ENCODE measurements at places on chromosomes 2 and 18.

DNA sequence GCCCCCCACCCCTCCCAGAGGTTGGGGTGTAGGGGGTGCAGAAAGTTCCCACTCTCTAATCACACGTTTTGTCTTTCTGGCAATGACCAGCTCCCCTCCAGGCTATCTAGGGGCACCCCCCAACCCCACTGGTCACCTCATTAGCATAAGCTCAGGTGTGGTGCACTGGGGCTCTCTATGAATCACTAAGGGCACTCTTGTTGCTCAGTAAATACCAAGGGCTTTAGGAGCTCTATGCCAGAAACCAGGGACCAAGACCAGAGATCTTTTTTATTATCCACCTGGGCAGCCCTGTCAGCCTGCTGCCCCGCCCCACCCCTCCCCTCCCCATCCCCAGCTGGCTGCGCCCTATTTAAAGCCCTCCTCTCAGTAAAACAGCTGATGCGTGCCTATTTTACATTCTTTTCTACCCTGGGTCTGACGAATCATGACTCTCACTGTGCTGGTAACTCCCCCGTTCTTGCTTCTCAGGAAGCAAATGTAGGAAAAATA lies 24.3 kb downstream of the NCK2 start:
- no peak for DNase-seq

GRCh38 chr2:207498427-207498826 lies 31.3 kb upstream of the CREB1 start:
- no peak for DNase-seq

- DNase-seq: no peak
These were observed 163.1 kb downstream of the BABAM2 start for GRCh38 chr2:28053597-28053996.

DNA sequence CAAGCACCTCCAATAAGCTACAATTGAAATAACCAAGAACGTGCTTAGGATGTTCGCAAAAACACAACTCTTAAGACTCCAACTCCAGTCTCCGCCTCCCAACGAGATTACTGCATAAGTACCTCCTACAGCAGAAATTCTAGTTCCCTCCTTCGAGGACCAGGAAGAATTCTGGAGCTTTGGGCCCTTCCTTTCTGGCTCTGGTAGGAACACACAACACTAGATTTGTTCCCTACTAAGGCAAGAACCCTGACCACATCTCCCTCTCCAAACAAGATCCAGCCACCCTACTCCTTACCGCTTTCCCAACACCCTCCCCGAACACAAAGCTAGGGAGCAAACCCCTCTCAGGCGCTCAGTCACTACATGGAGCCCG lies 721 bp downstream of the ADAM17 start:
- DNase-seq: no peak

- DNase-seq: no peak
These were observed 79.3 kb downstream of the CEP192 start for GRCh38 chr18:13070460-13070859.

DNA sequence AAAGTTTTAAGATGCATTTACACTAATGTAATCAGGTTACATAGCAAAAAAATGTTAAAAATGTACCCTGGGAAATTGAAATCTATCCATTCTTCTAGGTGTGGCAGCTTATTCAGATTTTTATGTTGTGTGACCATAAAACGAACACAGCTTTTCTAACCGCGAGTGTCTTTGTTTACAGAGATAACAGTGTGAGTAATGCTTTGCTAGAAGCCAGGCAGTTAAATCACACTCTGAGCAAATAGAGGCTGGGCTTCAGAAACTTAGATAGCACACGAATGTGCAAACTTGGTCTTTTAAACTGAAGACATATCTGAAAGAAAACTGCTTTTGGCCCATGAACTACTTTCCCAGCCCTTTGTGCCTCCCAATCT lies 116.1 kb downstream of the SPTBN1 start:
- no peak for DNase-seq

- no peak for DNase-seq
These were observed 39.9 kb downstream of the SMAD4 start for GRCh38 chr18:51069885-51070284.

GRCh38 chr18:31162825-31163435 lies at the start of gene DSC1:
Gene DSC1 (minus strand): TSS chr18:31162856. CDS start chr18:31162594, 262 bp downstream.
- DNase-seq: no peak

GRCh38 chr2:10083692-10084211 lies 3.5 kb upstream of the CYS1 start:
- no peak for DNase-seq

DNA sequence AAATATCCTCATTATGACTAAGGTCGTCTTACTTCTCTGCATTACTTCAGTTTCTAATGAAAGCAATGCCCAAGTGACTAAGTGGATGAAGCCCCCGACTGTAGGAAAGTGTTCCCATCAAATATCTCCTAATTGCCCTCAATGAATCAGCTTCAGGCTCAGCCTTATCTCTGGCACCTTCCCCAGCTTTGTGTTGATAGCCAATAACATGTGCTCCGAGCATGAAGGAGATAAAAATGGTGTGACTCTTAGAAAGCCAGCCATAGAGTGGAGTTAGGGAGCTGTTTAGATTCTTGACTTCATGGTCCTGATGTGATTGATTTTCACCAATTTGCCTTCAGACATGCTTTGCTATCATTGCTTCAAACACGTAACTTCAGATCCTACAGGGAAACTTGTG lies 339.2 kb upstream of the NRP2 start:
- DNase-seq: no peak

DNA sequence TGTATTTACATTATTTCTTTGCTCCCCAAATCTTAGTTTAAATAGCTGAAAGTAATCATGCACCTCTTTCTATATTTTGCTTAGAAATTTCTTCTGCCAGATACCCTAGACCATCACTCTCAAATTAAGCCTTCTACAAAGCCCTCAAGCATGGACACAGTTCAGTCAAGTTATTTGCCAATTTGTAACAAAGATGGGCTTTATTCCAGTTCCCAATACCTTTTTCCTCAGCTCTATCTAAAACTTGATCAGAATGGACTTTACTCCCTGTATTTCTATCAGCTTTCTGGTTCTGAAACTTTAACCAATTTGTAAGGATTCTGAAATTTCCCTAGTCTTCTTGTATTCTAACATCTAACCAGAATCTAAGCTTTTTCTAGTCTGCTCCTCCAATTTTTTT lies 56.6 kb downstream of the SYT4 start:
- DNase-seq: no peak

GRCh38 chr18:76397631-76398030 lies 97.4 kb downstream of the ZNF516 start:
- no peak for DNase-seq

GRCh38 chr2:13758412-13758811 lies 874.1 kb upstream of the LRATD1 start:
- no peak for DNase-seq

GRCh38 chr18:13973061-13973575 lies 57.8 kb upstream of the MC2R start:
- no peak for DNase-seq

DNA sequence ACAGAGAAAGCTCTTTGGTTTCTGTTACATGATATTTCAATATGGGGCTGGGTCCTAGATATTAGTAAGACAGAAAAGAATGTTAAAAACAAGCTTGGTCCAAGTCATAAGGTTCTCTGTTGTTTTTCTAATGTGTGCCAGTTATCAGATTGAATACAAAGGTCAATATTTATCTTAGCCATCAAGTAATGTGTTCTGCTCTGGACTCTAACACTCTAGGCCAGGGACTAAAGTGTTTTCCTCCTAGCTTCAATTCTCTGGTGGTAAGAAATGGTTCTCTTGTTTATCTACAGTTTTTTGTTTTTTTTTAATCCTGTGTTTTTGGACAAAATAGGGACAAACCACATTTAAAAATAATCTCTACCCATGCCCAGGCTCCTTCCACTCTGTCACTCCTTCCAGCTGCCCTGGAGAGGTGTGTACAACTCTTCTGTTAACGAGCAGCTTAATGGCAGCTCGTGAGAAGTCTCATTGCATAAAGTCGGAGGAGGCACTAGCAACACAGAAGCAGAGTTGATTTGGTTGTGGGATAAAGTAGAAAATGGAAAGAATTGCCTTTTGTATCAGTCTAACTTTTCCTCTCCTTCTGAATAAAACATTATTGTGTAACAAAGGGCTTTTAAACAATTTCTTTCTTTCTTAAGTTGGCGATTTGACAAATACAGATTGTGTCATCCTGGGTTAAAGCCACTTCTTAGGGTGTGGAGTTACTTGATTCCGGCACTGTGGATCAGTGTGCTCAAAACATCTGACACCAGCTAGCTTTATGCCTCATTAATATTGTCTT lies 8.0 kb upstream of the SESTD1 start:
- DNase-seq: no peak

DNA sequence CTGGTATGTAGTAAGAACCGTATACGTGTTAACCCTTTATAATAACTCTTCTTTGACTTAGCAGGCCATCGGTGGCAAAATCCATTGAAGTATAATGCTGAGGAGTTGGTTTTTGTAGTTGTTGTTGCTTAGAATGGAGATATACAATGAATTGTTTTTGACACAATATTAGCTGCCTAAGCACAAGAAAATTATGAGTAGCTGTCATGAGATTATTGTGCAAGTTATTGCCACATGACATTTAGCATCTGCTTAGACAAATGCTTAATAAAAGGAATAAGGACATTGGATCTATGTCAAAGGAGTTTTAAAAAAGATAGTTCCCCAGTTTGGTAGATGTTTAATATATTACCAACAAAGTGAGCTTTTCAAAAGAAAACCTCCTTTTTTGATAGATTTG lies 59.9 kb downstream of the ABCB11 start:
- DNase-seq: no peak

GRCh38 chr2:128195435-128195984 lies 104.5 kb downstream of the UGGT1 start:
- no peak for DNase-seq

DNA sequence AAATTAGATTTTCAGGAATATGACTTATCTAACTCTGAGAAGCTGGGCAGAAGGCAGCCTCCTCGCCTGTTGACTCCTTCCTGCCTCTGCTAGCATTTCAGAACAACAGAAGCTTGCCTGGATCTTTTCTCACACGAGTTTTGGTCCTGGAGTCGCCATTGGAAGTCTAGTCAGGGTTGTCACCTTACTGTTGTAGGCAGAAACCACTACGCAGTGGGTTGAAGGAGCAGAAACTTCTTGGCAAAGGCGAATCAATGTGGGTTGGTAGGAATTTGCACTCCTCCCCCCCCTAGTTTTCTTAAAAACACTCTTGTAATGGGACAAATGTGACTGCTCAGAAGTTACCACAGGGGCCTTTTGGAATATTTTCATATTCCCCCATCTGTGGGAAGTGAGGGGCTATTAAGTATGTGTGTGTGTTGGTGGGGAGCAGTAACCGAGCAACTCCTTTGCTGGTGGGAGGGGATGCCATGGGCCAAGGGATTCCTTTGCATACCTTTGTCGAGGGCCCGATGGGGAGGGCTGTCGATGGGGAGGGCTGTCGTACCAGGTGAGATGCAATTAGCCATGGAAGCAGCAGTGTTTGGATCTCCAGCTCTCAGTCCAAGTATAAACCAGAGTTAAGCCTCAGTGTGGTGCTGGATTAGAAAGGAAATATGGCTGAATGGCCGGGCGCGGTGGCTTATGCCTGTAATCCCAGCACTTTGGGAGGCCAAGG lies 117.4 kb downstream of the FMNL2 start:
- DNase-seq: no peak

GRCh38 chr2:215411941-215412743 lies 23.7 kb downstream of the FN1 start:
- DNase-seq: no peak

DNA sequence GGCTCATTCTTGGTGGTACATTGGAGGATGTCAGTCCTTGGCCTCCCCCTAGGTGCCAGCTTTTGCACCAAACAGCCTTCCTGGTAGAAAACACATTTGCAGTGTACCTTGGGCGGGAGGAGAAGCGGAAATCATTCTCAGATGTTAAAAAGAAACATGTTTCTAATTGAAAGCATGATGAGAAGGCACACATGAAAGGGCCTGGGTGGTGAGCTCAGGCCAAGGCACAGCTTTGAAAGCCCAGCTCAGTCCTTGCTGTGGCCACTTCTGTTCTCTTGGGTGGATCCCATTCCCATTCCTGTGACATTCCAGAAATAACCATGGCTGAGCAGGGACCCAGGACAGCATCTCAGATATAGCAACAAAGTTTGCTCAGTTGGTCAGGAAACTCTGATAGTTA lies 71.5 kb downstream of the LTBP1 start:
- no peak for DNase-seq

DNA sequence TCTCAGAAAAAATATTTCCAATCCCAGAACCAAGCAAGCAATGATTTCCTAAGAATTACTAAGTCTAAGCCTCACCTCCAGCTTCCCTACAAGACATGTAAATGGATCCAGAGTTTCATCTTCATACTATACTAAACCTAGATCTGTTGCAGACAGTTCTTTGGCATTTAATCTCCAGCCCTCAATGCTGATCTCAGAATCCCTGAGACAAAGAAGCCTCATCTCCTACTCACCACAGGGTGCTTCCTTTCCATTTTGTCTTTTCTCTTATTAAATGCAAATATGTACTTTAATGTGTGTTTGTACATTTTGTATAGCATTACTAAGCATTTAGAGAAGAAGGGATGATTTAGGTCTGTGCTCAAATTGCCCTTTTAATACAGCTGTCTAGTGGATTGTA lies 954.9 kb downstream of the TDRD15 start:
- no peak for DNase-seq

DNA sequence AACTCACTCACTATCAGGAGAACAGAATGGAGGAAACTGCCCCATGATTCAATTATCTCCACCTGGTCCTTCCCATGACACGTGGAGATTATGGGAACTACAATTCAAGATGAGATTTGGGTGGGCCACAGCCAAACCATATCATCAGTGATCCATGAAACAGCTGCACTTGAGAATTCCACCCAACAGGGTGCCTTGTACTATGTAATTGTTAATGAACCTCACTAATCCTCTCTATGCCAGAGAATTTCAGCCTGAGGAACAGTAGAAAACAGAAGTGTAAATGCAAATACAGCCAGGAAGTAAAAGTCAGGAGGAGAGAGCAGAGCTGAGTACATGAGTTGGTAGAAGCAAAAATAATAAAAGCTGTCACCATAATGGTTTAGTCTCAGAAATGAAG lies 261.4 kb downstream of the EPHA4 start:
- no peak for DNase-seq

GRCh38 chr2:7007846-7008741 lies 90.9 kb downstream of the RNF144A start:
- no peak for DNase-seq

DNA sequence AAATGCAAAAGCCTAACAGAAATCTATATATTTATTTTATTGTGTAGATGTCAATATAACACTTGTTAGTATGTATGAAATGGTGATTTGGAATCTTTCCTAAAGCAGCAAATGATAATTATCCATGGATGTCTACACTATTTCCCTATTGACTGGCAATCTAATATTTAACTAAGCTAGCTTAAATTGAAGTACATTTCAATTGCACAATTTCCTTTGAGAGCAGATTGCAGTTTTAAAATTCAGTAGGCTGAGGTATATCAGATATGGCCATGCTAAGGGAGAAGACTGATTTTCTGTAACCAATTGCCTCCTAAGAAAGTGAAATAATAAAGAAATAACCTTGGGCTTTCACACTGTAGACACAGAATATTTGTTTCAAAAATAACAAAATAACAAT lies 90.1 kb upstream of the KCNJ3 start:
- no peak for DNase-seq

DNA sequence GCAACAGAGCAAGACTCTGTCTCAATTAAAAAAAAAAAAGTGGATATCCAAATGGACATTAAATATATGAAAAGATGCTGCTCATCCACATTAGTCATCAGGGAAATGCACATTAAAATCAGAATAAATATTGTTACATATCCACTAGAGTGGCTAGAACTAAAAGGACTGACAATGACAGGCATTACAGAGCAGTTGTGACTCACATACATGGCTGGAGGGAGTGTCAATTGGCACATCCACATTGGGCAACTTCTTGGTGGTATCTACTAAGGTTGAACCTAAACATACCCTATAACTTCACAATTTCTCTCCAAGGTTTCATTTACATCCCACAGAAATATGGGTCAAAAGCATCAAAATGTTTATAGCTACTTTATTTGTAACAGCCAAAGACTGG lies 14.0 kb upstream of the DNER start:
- no peak for DNase-seq

Data from GM12892 (cell line).